ENCODE measurements at places on chromosomes 2 and 18.
A peak's percentile ranks its signal among the peaks of the same experiment; 100 is the strongest.

DNA sequence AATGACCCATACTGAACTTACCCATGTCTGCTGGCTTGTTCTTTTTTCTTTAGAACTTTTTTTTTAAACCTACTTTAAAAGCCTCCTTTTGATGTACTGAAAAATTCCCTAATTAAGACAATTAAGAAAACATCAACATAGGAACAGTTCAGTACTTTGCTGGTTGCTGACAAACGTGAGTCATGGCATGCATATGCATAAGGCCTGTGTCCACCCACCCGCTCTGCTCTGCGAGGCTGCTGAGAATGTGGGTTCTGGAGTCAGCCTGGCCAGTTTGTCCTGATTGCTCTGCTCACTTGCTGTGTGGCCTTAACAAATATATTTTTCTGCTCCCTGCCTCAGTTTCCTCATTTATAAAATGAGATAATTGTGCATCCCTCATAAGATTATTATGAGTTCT is 27.3 kb downstream of the LAMA3 start:
- DNase-seq, result no peak

GRCh38 chr2:240418311-240418710 is 17.2 kb upstream of the GPC1 start:
- DNase-seq, result peak; percentile 6

DNA sequence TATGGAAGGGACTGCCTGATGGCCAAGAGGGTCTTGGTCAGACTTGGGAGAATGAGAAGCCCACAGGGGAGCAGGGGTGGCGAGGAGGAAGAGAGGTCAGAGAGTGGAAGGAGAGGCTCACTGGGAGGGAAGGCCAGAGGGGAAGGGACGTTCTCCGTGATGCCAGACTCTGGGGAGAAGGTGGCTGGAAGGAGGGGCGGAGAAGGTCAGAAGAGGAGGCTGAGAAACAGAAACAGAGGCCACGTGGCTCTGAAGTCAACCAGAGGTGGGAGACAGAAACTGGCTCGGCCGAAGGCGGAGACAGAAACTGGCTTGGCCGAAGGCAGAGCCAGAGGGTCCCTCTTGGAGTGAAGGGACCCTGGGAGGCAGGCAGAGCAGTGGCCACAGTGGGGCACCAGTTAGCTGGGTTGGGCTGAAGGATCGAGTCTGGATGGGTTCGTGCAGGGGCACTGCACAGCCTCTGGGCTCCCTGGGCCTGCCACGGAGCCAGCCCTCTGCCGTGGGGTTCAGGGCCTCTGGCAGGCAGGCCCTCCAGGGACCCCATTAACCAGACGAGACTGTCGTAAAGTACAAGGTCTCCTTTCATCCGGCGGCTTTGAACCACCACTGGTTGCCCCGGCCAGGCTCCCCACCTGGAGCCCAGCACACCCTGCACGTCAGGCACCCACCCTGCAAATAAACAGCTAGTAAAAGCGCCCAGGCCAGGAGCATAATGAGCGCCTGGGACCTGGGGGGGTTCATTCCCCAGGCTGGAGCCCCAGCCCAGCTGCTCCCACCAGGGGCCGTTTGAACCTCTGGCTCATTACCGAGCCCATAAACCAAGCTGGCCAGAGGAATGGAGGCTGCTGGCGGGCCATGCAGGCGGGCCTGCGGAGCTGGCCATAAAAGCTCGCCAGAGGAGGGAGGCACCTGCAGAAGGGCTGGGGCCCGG is 218.8 kb downstream of the DYSF start:
- DNase-seq, result peak; percentile 41

- peak; percentile 43 for DNase-seq
These were observed 88.1 kb downstream of the NDUFA10 start for GRCh38 chr2:239936838-239937581.

- no peak for DNase-seq
These were observed 3.1 kb downstream of the ARHGEF33 start for GRCh38 chr2:38892819-38893218.

DNA sequence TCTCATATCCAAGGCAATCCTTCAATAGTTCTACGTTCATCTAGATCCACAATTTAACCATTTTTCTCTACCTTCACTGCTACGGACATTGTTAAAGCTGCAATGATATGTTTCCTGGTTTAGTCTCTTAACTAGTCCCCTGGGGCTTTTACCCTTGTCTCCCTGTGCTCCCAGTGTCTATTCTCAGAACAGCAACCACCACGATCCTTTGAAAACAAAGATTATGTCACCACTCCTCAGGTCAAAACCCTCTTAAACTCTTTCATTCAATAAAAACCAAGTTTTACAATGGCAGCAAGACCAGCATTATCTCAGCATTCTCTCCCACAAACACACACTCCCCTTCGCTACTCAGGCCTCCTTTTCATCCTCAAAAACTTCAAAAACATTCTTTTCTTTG is 298.2 kb upstream of the CHST9 start:
- no peak for DNase-seq

DNA sequence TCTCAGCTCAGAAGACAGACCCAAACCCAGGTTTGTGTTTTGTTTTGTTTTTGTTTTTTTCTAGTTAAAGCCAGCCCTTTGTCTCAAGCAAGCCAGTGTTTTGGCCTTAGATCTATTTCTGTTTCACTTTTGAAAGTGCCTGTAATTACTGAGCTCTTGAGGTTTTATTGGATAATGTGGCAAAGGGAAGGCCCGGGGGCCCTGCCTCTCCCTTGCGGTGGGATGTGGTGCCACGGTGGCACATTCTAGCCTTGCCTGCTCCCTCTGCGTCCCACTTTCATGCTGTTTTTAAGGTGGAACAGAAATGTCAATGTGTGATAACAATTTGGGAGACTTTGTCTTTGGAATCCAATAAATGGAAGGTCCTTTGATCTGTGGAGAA is 2.5 kb downstream of the HPCAL1 start:
- DNase-seq, result no peak

- DNase-seq, result no peak
These were observed 1.2 kb upstream of the ECEL1 start for GRCh38 chr2:232488721-232489300.

DNA sequence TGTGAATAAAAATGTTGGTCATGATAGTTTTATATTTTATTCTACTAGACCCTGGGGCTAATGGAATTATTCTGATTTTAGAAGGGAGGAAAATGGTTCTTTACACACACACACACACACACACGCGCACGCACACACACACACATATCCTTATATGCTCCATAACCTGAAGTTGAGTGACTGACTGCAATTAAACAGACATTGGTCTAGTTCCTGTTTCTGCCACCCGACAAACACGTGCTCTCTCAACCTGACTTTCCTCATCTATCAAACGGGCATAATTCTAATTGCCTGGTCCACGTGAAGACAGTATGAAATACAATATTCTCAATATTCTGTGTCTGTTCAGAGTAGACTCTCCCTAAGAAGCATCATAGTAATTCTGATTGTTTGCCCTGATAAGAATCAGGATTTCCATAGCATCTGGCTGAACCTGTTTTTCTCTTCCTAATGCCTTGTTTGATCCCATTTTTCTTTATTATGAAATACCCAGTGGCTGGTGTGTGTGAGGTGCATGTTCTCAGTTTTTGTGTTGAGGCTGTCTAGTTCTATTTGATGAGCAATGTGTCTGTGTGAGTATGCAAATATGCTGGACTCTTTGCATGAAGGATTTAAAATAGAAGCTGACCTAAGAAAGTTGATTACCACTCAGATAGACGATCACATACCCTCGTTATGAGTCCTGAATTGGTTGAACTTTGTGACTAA is 51.0 kb downstream of the SETBP1 start:
- no peak for DNase-seq

- no peak for DNase-seq
These were observed 3.1 kb downstream of the RAMP1 start for GRCh38 chr2:237862528-237862895.

DNA sequence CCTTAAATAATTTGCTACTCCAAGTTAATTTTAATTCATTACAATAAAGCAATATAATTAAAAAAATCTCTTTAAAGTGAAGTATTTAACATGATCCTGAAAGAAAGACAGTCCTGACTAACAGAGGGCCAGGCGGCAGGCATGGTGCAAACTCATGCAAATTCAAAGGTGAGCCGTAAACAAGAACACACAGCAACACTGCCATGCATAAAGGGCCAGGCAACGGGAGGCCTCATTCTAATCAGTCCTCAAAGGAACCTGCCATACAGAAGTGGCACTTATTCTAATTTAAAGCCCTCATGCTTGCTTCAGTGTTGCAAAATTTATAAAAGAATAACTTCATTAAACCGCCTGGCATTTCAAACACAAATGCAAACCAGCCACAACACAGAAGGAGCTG is 277.0 kb downstream of the ZNF521 start:
- DNase-seq, result no peak

DNA sequence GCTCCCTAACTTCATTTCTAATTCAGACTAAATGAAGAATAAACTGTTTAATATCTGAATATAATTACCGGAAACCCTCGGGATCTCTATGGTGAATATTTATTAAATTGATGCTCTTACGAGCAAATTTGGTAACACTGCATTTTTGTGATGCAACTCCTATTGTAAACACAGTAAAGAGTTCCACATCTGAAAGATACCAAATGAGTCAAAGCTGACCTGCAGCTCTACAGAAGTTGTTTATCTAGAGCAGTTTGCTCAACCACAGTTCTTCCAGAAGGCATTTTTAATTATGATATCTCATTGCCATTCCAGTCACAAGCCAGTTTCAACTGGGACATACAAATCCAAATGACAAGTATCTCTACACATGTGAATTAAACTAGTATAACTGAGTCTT is 129.7 kb downstream of the PKP4 start:
- no peak for DNase-seq

DNA sequence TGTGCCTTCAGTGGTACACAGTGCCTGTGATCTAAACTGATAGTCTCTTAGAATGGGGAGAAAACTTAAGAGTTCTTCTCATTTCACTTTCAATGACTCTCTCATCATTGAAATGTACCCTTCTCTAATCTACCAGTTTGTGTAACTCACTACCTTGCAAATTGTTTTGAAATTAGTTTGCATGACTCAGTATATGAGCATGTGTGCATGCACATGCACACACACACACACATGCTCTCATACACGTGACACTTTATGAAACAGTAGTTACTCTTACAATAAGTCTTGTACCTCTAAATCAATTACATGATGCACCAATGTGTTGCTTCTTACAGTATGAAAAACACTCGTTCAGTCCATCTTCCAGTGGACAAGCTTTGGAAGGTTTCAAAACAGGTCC is 10.6 kb downstream of the LYPD6B start:
- DNase-seq, result no peak

DNA sequence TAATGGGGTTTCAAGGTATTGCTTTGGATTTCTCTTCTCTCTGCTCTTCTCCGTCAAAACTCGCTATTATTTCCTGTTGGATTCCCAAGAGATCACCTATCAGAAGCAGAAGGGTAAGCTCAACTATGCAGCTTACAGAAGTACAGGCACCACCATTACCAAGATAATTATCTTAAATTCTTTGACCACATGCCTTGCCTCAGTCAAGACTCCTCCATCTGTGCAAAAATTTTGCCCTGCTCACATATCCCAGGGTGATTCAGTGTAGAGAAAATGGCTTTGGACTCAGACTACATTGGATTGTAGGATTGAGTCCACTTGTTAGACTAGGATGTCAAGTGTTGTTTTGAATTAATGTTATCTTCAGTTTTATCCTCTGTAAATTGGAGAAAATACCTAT is 698.7 kb downstream of the TDRD15 start:
- no peak for DNase-seq

DNA sequence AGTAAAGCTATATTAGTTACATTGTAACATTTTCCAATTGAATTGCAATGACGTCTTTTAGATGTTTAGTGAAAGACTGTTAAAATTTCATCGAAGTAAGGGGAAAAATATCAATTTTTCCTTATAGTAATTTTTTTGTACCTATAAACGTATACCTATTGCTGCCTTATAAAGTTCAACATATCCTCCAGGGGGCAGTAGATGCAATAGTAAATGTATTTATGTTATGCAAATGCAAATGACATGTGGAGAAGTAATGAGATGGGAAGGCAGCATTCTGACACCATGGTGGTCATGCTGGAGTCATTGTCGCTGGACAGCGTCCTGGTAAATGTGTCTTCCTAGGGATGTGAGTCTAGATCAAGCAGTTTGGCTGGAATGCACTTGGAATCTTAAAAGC is 38.7 kb downstream of the MSTN start:
- no peak for DNase-seq

GRCh38 chr2:233197022-233197421 is 54.5 kb upstream of the ATG16L1 start:
- DNase-seq, result no peak

- peak; percentile 84 for DNase-seq
These were observed 84.9 kb downstream of the CMPK2 start for GRCh38 chr2:6780765-6781274.

- DNase-seq, result no peak
These were observed 235.6 kb downstream of the BCL11A start for GRCh38 chr2:60317844-60318243.

DNA sequence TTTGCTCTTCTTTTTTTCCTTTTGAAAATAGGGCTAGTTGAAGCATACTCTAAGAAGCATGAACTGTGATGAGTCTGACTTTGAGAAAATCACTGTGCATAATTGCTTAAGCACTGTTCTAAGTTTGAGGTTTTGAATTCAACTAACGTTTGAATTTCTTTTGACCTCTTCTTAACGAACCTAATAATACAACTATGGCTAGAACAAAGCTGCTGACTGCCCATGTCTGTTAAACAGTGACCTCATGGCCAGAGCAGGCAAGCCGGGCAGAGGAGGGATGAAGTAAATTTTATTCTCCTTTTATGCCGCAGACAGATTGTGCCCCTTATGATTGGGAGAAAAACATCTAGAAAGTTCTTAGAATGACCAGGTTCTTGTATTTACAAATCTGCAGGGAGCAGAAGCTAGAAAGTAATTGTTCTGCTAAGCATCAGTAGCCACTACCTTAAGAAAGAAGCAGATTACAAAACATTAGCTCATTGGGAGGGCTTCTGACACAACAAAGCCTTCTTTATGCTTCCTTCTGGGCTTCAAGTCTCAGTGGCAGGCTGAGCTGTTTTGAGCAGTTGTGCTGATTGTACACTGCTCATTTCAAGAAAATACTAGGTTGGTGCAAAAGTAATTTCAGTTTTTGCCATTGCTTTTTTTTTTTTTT is 97.8 kb upstream of the RASGRP3 start:
- no peak for DNase-seq

GRCh38 chr2:240290432-240291336 is 144.8 kb upstream of the GPC1 start:
- DNase-seq, result no peak

GRCh38 chr2:1625281-1626001 is 118.9 kb downstream of the PXDN start:
- DNase-seq, result peak; percentile 69

- DNase-seq, result no peak
These were observed 73.7 kb downstream of the UXS1 start for GRCh38 chr2:106120432-106120831.

Measured in right forelimb (tissue), 1 donor.